ENCODE measurements at places on chromosomes 11 and 22. TPM values are rescaled to one million over a fixed set of nuclear protein-coding genes. Genes with fewer than 3 reads are reported as not detected.

DNA sequence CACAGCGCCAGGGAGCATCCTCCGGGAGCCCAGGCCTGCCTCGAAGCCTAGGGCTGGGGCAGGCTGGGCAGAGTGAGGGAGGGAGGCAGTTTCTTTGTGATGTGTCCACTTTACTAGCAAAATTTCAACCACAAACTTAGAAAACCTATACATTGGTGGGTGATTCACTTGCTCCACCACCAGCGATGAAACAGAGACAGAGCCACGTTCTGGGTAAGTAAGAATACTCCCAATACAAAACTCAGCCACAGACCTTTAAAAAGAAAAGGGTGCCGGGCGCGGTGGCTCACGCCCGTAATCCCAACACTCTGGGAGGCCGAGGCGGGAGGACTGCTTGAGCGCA is 22.3 kb downstream of the CDKN1C start:
- no peak for DNase-seq

The SUN2 gene
- total RNA-seq: 43.6 TPM

The SOX6 gene
- 31.3 TPM for total RNA-seq

DNA sequence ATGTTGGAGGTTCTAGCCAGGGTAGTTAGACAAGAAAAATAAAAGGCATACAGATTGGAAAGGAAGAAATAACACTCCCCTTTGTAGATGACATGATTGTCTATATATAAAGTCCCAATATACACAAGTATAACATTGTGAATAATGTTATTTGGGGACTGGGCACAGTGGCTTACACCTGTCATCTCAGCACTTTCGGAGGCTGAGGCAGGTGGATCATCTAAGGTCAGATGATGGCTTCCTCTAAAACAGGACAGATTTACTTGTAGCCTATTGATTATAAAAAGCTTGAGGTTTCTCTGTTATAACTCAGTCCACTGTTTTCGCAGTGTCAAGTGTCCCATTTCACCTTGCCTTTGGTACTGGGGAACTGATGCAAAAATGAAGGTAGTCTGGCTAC is 19.6 kb downstream of the ATM start:
- DNase-seq: no peak

The GTSE1 gene
- 6.8 TPM for total RNA-seq

DNA sequence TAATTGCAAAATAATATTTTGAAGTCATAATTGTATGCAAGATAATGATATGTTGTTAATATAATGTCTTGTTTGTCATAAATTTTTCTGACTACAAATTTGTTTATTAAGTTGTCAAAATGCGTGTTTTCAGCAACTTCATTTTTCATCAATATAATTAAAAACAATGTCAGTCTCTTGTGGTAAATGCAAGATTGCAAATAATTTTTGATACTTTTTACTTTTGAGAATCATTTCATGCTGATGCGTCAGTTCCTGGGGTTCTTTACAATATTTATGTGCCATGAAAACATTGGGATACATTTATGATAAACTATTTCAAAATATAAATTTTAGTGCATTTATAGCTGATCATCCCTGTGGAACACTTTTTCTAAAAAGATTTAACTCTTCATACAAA is 1504.8 kb downstream of the BRD1 start:
- no peak for DNase-seq

The ASPHD2 gene
- total RNA-seq: 3.7 TPM
